ENCODE measurements at places on chromosomes 6 and 20.

GRCh38 chr6:69128411-69128810 lies 493.3 kb downstream of the ADGRB3 start:
- no peak for DNase-seq
- no peak overlapping the region for H3K4me3 ChIP-seq
- no peaks in the 10 kb centered on the region for H3K27me3 ChIP-seq
- no peaks in the 10 kb centered on the region for H3K36me3 ChIP-seq
- no peaks in the 10 kb centered on the region for H3K4me1 ChIP-seq

- no peaks in the 10 kb centered on the region for H3K36me3 ChIP-seq
- no peaks in the 10 kb centered on the region for H3K4me1 ChIP-seq
- no peak overlapping the region for H3K27ac ChIP-seq
- no peaks in the 10 kb centered on the region for H3K27me3 ChIP-seq
- no peak overlapping the region for H3K4me3 ChIP-seq
- no peak for DNase-seq
Measured at GRCh38 chr6:71513036-71513435, 224.4 kb downstream of the OGFRL1 start.

- DNase-seq, result no peak
- peaks cover 57% of the 10 kb centered on the region for H3K4me1 ChIP-seq
- H3K27ac ChIP-seq, result peak overlapping the region; percentile 15
- no peak overlapping the region for H3K4me3 ChIP-seq
Measured at GRCh38 chr20:45358282-45359068, 4.5 kb upstream of the SYS1 start.

DNA sequence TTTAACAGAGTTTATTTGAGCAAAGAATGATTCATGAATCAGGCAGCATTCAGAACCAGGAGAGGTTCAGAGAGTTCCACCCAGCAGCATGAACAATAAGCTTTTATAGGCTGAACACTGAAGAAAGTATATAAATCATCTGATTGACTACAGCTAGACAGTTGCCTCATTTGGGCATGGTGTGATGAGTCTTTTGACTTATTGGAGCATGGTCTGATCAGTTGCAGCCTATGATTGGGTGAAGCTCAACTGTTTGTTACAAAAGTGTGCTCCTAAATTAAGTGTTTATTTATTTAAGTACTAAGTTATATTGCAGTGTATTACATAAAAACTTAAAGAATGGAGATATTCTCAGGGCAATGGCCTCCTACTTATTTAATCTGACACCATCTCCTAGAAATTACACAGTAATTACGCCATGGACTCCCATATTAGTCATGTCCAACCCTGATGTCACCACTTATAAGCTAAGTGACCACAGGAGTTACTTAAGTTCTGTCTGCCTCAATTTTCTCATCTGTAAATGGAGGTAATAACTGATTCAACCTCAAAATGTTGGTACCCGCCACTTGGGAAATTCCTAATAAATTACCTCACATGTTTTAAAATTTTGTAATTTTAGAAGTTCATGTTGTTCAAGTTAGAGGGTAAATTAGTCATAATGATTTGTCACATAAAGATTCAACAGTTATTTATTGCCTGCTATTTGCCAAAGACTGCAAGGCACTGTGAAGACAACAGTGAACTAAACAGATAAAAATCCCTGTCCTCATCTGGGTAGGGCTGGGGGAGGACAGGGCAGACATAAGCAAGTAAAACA lies 15.2 kb upstream of the ROS1 start:
- H3K4me1 ChIP-seq, result no peaks in the 10 kb centered on the region
- H3K27me3 ChIP-seq, result peaks cover 19% of the 10 kb centered on the region
- no peaks in the 10 kb centered on the region for H3K36me3 ChIP-seq
- no peak overlapping the region for H3K27ac ChIP-seq
- H3K4me3 ChIP-seq, result no peak overlapping the region

Measured in activated T-helper 2 cell treated with anti-CD3 and anti-CD28 coated beads, Interferon-gamma antibody, Interleukin-2, Interleukin-4, amounts not matched to agents 10 μg/mL and 5 μg/mL and 100 μg/mL, durations not matched to agents 14 hours and 24 hours and 36 hours (primary cell).